ENCODE measurements at places on chromosomes 7 and 10. TPM values are rescaled to one million over a fixed set of nuclear protein-coding genes. Genes with fewer than 3 reads are reported as not detected.

The KAZALD1 gene
- 1.4 TPM for total RNA-seq

The FKBP6 gene
- not detected for total RNA-seq

GRCh38 chr10:103125323-103126267 lies 67.5 kb downstream of the NT5C2 start:
- H3K36me3 ChIP-seq, result no peaks in the 10 kb centered on the region
- H3K4me3 ChIP-seq, result no peak overlapping the region
- H3K27me3 ChIP-seq, result no peaks in the 10 kb centered on the region
- H3K27ac ChIP-seq, result no peak overlapping the region
- peaks cover 56% of the 10 kb centered on the region for H3K4me1 ChIP-seq

GRCh38 chr7:36100634-36101033 lies 52.4 kb upstream of the EEPD1 start:
- no peak overlapping the region for H3K4me3 ChIP-seq
- no peaks in the 10 kb centered on the region for H3K27me3 ChIP-seq
- H3K4me1 ChIP-seq, result no peaks in the 10 kb centered on the region
- H3K36me3 ChIP-seq, result no peaks in the 10 kb centered on the region

- DNase-seq, result no peak
- peaks cover 49% of the 10 kb centered on the region for H3K4me1 ChIP-seq
- H3K27ac ChIP-seq, result peak overlapping the region; percentile 99
- H3K27me3 ChIP-seq, result no peaks in the 10 kb centered on the region
Observed at GRCh38 chr7:27106181-27106900, 3.9 kb upstream of the HOXA2 start.

GRCh38 chr10:31069411-31069810 lies 37.7 kb upstream of the ZNF438 start:
- no peak overlapping the region for H3K27ac ChIP-seq
- no peak for DNase-seq
- H3K4me3 ChIP-seq, result no peak overlapping the region
- H3K27me3 ChIP-seq, result no peaks in the 10 kb centered on the region

GRCh38 chr7:148400101-148400500 lies 190.5 kb upstream of the C7orf33 start:
- H3K27me3 ChIP-seq, result peaks cover 16% of the 10 kb centered on the region
- no peak overlapping the region for H3K27ac ChIP-seq
- DNase-seq, result no peak
- no peaks in the 10 kb centered on the region for H3K4me1 ChIP-seq
- H3K4me3 ChIP-seq, result no peak overlapping the region

DNA sequence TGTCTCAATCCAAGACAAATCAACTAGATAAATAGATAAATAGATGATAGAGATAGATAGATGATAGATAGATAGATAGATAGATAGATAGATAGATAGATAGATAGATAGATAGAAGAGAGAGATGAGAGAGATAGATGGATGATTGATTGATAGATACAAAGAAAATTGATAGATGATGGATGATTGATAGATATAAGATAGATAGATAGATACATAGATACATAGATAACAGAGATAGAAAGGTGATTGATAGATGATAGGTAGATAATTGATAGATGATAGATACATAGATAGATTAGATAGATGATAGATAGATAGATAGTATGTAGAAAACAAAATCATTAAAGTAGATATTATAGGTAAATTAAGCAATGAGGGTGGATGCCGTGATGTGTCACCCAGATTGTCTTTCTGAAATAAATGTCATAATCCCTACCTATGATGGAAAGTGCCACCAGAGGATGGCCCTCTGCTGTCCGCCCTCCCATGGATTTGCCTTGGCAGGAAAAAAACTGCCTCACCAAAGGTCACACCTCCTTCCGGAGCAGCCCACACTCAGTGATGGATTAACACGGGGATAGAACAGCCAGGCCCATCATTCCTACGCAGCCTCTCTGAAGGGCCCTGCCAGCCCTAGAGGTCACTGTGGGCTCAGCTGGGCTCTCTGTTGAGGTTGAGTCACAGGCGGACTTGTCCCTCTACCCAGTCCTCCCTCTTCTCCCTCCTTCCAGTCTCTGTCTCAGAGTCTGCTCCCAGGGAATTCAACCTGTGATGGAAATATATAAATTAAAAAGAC lies 50.8 kb downstream of the KCNH2 start:
- no peak overlapping the region for H3K4me3 ChIP-seq
- no peaks in the 10 kb centered on the region for H3K4me1 ChIP-seq
- DNase-seq, result no peak
- H3K27me3 ChIP-seq, result no peaks in the 10 kb centered on the region

- H3K27me3 ChIP-seq, result no peaks in the 10 kb centered on the region
- no peak for DNase-seq
- no peaks in the 10 kb centered on the region for H3K4me1 ChIP-seq
- no peak overlapping the region for H3K4me3 ChIP-seq
- H3K36me3 ChIP-seq, result no peaks in the 10 kb centered on the region
Observed at GRCh38 chr7:137423321-137423720, 79.8 kb upstream of the PTN start.

GRCh38 chr7:85570898-85571297 lies 384.0 kb upstream of the SEMA3D start:
- no peak overlapping the region for H3K4me3 ChIP-seq
- no peaks in the 10 kb centered on the region for H3K36me3 ChIP-seq
- no peak for DNase-seq
- H3K4me1 ChIP-seq, result no peaks in the 10 kb centered on the region
- no peaks in the 10 kb centered on the region for H3K27me3 ChIP-seq

The COX19 gene
- 13.0 TPM for total RNA-seq

The LGI1 gene
- 0.41 TPM for total RNA-seq

- no peak overlapping the region for H3K4me3 ChIP-seq
- H3K36me3 ChIP-seq, result peaks cover 100% of the 10 kb centered on the region
- H3K27me3 ChIP-seq, result no peaks in the 10 kb centered on the region
- no peak overlapping the region for H3K27ac ChIP-seq
- H3K4me1 ChIP-seq, result no peaks in the 10 kb centered on the region
Observed at GRCh38 chr7:140458201-140458600, 21.1 kb downstream of the MKRN1 start.

DNA sequence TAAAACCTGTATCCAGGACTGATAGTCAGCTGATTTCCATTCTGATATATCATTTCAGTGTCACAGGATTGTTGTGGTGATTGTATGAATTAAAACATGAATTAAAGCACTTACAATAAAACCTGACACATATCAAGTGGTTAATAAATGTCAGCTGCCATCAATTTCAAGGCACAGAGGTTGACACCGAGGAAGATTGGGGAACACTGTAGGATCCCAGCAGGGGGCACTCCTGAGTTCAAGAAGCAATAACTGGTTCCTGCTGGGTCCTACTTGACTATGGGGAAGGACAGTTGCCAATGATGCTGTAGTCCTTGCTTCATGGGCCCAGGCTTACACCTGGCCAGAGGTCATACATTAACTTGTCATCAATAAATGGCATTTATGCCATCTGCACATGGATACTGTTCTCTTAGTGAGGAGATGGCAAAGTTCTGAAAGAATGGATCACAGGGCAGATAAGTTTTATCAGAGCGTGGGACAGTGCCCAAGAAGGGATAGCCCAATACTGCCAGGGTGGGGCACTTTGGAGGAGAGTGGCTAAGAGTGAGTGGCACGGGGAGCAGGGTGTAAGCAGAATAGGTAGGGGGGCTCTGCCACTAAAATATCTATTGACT lies 24.1 kb downstream of the FZD1 start:
- no peak for DNase-seq
- H3K4me3 ChIP-seq, result no peak overlapping the region
- no peak overlapping the region for H3K27ac ChIP-seq
- H3K27me3 ChIP-seq, result no peaks in the 10 kb centered on the region

DNA sequence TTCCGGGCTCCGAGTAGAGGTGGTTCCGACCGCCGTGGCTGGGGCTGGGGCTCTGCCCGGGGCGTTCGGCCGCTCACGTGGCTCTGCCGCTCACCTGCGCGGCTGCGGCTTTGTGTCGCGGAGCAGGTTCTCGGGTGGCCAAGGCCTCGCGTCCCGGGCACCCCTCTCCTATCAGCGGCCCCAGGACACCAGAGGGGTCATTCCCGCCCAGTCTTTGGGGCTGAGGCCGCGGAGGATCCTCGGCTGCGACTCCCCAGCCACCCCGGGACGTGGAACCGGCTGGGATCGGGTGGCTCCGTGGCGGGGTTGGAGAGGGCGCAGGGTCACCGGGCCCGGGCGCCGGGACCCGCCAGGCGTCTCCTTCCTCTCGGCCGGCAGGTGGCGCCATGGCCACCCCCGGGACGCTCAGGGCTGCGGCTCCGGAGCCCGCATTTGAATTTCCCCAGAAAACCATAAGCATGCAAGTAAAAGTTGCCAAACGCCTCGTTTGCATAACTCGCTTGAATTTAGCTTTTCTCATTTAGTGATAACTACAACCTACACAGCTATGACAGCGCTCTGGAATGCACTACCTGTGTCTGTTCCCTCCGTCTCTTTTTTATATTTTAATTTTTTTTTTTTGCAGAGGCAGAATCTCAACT lies 1.2 kb downstream of the COL26A1 start:
- H3K27me3 ChIP-seq, result no peaks in the 10 kb centered on the region
- no peaks in the 10 kb centered on the region for H3K36me3 ChIP-seq
- no peak for DNase-seq
- peaks cover 23% of the 10 kb centered on the region for H3K4me1 ChIP-seq
- peak overlapping the region; percentile 32 for H3K4me3 ChIP-seq

GRCh38 chr7:51471210-51471980 lies 154.8 kb upstream of the COBL start:
- H3K4me3 ChIP-seq, result no peak overlapping the region
- no peaks in the 10 kb centered on the region for H3K27me3 ChIP-seq
- no peak for DNase-seq
- no peaks in the 10 kb centered on the region for H3K4me1 ChIP-seq
